ENCODE measurements at places on chromosomes 2 and 18.

GRCh38 chr2:235810846-235811245 is 317.0 kb downstream of the AGAP1 start:
- no peak for DNase-seq

DNA sequence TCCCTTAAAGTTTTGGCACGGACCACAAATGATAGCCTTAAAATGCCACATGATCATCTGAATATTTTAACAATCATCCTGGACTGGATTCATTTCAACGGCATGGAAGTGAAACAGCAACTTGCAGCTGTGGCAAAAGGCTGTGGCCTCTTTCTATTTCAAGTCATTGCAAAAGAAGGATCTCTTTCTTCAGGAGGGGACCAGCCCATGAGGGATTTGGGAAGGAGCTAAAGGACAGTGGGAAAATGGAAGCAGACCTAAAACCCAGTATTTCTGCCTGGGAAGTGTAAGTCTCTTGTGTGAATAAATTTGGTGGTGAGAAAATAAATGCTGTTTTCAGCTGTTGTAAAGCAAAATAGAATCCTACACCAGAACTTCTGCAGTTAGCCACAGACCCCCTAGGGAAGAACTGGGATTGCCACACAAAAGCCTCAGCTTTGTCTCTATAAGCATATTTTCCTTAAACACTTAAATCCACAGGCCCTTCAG is 107.3 kb upstream of the ZFP36L2 start:
- no peak for DNase-seq

DNA sequence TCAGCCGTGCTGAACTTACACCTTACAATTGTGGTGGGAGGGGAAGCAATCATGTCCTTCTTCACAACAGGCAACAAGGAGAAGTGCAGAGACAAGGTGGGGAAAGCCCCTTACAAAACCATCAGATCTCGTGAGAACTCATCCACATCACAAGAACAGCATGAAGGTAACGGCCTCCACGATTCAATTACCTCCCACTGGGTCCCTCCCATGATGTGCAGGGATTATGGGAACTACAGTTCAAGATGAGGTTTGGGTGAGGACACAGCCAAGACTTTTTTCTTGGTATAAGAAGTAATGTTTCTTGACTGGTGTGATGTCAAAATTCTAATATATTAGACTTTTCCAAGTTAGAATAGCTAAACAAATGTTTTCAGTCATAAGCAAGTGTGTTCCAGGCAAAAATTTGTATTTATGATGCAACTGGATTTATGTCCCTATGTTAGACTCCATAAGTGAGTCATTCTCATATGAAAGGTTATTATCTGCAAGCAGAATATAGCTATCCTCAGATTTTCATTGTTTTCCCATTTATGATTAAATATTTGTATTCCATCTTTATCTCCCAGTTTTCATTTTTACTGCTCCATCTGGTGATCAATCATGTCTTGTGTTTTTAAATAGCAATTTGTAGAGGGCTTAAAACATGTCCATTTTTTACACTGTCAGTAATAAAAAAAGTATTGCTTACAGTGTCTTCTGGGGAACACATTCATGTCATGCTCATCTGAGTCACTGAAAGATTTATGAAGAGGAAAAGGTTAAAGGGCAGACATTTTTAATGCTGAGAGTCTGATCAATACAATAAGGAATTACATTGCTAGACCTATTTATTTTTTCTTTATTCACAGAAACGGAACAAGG is 995.2 kb upstream of the CDH2 start:
- no peak for DNase-seq

GRCh38 chr2:220707261-220707660 is 864.8 kb downstream of the EPHA4 start:
- DNase-seq = no peak

- no peak for DNase-seq
These were observed 11.1 kb downstream of the SEPTIN10 start for GRCh38 chr2:109602617-109603188.

DNA sequence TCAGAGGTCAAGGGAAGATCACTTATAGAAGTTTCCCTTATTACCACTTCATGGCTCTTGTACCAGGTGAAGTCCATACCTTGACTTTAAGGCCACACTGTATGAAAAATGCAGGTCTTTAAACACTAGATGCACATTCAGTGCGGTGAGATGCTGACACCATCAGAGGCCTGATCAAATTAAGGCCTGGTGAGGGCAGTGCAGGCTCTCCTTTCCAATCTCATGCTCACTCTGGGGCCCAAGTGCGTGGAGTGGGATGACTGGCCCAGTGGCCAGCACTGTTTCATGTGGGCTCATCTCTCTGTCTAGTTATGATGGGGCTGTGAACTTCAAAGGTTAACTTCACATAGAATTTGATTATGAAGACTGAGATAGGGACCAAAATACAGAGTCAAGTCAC is 281.1 kb downstream of the SLC4A3 start:
- DNase-seq = no peak

DNA sequence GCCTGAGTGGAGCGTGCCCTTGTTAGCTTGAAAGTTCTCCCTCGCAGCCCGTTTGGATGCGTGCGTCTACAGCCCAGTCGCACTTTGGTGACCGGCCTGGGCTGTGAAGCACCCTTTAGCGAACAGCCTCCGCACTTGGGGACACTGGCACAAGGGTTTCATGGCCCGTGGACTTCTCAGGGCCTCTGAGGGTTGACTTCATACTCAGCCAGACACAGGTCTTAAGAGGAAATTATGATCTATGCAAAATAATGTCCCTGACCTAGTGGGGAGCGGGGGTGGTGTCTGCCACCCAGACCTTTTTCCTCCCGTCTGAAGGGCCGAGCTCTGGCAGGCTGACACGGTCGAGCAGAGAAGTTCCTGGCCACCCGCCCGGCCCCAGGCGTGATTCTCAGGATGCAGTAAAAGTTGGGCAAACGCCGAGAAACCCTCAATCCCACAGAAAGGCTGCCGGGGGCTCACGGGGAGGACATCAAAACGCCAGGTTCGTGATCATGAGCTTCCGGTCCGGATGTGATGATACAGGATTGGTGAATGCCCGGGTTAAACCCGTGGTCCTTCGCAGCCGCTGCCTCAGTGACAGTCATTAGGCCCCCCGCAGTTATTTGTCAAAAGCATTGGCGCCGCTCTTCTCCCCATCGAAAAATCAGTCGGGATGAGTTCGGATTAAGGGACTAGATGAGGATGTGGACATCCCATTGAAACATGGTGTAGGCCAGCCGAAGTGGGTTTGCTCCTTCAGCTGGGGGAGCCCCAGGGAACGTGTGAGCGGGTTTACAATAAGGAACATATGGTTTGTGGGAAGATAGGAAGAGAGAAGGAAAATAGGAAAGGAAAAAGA is 3.6 kb upstream of the PAX3 start:
- no peak for DNase-seq

- no peak for DNase-seq
These were observed 774.3 kb upstream of the TMEFF2 start for GRCh38 chr2:192969055-192969454.

- no peak for DNase-seq
These were observed 200.6 kb upstream of the RASGRP3 start for GRCh38 chr2:33275689-33276444.

- DNase-seq = no peak
These were observed 73.4 kb downstream of the ZFP36L2 start for GRCh38 chr2:43152741-43153647.

- no peak for DNase-seq
These were observed 155.5 kb downstream of the ZFP36L2 start for GRCh38 chr2:43070676-43071502.

DNA sequence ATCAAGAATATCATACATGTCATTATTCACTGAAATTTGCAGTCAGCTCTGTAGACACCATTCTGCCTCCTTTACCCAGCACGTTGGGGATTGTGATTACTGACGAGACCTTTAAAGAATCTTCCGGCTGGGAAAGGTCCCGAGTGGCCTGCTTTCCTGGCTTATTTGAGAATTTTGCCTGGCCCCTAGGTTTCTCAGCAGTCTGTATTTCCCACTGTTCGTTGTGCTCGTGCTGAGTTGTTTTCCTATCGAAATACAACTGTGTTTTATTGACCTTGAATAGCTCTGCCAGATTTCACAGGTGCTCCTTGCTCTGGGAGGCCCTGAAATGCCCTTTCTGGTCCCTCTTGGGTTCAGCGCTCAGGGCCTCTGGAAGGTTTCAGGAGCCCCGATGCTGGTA is 94.9 kb downstream of the AGAP1 start:
- no peak for DNase-seq

GRCh38 chr2:46299365-46300263 is 2.4 kb downstream of the EPAS1 start:
- DNase-seq = no peak

DNA sequence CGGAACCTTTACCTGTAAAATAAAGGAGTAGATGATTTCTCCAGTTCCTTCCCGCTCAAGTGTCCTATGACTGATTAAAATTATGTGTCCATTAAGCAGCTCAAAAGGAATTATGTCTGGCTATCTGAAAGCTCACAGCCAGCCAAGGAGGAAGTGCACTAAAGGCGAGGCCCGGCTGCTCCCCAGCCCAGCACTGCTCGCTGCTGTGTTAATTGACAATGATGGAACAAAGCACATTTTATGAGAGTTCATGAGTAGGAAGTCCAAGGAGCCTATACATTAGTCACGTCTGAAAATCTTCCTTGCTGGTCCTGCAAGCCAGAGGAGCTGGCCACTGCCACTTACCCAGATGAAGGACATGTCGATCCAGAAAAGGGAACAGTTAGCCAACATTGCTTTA is 14.3 kb downstream of the TTC32 start:
- no peak for DNase-seq

DNA sequence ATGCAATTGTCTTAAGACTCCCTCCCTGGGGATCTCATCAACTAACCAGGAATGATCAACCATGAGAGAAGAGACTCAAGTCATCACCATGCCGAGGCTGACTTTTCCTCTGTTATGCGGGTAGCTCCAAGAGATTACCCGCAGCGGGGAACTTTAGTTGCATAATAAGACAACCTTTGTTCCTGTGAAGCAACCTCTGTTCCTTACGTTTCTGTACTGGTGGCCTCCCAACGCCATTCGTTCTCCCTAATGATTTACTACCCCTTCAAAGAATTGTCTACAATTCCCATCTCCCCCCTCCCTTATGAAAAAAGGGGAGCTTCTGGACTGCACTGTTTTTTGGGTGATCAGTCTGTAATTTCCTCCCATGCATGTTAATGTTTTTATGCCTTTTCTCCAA is 66.1 kb upstream of the LRPPRC start:
- no peak for DNase-seq

- DNase-seq = no peak
These were observed 182.4 kb upstream of the ERBB4 start for GRCh38 chr2:212721026-212721451.

DNA sequence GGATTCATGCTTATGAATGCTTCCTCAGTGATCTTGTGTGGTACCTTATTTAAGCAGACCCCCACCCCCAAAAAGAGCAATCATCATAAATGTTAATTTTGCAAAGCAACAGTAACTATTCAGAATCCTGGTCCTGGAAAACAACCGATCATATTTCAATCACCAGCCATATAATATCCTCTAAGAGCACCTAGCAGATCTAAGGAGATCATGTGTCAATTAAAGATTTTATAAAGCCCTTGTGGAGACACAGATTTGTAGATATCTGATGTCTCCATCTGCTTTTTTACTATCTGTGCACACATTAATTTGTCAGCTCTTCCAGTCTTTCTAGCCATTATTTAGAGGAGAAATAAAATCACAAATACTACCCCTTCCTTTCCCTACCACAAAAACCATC is 423.7 kb downstream of the TGIF1 start:
- DNase-seq = no peak

- DNase-seq = no peak
These were observed 35.5 kb downstream of the EFEMP1 start for GRCh38 chr2:55887901-55888624.

DNA sequence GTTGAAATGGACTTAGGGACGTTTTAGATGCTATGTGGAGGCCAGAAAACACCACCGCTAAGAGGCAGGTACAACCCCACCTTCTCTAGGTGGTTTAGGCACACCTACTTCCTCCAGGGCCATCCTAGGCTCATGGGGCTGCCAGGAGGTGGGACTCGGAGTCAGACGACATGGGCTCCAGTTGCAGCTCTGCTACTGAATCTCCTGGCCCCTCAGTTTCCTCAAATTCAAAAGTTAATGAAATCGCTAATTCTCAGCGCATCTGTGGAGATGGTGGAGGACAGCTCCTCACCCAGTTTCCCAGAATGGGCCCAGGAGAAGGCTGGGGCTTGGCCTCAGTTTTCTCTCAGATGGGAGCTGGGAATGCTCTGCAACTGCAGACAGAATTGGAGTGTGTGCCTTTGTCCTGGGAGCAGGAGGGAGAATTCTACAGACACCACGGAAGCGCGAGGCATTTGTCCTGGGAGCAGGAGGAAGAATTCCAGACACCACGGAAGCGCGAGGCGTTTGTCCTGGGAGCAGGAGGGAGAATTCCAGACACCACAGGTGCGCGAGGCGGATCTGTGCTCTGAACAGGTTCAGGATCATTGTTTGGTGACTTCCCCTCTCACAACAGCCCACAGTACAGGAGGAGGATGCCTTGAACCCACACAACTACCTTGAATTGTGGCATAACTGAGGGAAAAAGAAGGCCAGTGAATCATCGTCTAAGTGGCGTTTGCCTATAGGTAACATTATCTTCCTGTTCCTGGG is 103.7 kb upstream of the PXDN start:
- DNase-seq = no peak

GRCh38 chr2:106144621-106145331 is 49.3 kb downstream of the UXS1 start:
- DNase-seq = no peak

GRCh38 chr2:212922701-212923100 is 228.7 kb downstream of the IKZF2 start:
- DNase-seq = no peak

DNA sequence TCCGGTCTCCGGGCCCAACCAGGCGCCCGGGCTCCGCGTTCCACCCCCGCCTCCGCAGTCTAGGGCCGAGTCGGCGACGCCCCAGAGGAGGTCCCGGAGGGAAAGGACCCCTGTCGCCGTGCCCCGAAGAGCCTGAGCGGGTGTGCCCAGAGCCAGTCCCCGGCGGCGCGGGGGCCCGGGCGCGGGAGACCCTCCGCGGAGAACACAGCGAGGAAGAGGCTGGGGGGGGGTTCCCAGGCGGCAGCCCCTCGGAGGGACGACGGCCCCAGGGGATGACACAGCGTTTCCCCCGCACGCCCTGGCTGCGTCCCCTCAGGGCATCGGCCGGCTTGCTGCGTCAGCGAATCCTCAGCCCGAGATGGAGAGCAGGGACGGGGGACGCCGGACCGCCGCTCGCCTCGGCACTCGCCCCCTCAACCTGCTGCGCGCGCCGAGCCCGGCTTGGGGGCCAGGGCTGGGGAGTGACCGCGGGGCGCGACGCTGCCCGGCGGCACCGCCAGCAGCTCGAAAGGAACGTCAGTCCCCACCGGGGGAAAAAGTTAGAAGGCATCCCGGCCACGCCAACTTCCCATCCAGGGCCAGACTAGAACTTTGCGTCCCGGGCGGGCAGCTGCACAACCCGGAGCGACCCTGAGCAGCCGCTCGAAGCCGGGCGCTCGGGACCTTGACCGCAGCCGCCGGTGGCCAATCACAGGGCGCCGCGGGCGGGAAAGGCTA is 711 bp downstream of the SFXN5 start:
- peak; percentile 25 for DNase-seq

DNA sequence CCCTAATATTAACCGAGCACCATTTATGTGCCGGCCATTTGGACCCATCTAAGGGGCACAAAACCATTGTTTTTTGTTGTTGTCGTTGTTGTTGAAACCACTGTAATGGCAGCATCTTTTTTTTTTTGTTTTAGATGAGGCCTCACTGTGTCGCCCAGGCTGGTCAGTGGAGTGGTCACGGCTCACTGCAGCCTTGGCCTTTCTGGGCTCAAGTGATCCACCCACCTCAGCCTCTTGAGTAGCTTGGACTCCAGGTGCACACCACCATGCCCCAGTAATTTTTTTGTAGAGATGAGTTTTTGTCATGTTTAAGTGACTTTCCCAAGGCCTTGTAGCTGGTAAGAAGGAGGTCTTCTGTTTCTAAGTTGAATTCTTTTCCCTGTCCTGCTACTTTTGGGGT is 33.0 kb downstream of the ASAP2 start:
- no peak for DNase-seq
